ENCODE measurements at places on chromosomes 7 and 10.

DNA sequence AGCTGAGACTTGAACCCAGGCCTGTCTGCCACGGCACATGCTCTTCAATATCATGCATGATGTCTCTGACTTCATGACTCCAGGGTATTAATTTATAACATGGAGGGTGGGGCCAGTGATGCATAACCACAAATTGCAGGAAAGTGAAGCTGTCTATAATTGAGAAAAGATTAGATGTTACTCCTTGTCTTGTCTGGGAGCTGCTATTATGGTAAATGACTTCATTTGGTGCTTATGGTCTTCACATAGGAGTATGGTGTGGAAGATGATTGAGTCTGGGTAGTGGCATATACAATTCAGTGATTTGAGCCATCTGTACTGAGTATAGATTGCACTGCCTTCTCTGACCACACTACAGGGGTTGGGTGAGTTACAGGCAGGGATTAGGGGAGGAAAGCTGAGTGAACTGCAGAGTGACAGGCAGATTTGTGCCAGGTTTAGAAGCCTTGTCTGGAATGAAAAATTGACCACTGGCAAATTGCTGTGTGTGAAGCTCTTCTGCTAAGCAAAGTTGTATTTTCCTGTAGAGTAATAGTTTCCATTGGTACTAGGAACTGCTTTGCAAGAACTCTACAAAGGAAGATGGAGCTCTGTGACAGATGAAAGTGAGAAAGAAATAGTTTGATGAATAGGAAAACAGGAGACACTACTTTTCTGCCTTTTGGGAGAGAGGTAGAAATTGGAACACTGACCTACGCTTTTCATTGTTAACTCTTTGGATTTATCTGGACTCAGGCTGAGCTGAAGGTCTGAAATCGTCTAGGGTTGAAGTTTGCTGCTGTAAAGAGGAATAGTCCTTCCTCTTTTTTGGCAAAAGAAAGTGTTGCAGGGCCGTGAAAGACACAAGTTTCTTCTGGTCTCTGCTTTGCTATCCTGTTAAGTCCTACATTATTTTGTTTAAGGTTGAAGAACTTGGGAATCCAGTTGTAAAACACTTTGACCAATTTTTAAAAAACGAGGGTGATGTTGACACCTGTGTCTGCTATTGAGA lies 2.7 kb downstream of the SND1 start:
- DNase-seq, result peak; percentile 10

DNA sequence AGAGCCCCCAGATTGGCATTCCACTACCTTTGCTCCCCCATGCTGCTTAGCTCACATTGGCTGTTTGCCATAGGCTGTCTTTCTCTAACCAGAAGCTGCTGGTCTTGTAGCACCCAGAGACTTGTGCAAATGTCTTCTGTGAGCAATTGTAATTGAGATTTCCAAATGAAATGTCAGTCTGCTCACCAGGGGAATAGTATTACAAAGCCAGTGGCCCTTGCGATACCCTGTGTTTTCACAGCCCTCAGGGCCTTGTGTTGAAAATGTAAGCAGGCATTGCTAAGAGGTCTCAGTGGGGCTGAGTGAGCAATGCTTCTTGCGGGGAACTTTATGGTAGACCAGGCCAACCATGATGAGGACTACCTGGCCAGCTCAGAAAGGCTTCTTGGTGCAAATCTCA lies 746.5 kb downstream of the LRMDA start:
- DNase-seq, result no peak

GRCh38 chr7:6106140-6106904 lies 75.1 kb downstream of the ANKRD61 start:
- peak; percentile 49 for DNase-seq

GRCh38 chr7:17083392-17084165 lies 201.8 kb upstream of the AGR3 start:
- DNase-seq, result no peak

DNA sequence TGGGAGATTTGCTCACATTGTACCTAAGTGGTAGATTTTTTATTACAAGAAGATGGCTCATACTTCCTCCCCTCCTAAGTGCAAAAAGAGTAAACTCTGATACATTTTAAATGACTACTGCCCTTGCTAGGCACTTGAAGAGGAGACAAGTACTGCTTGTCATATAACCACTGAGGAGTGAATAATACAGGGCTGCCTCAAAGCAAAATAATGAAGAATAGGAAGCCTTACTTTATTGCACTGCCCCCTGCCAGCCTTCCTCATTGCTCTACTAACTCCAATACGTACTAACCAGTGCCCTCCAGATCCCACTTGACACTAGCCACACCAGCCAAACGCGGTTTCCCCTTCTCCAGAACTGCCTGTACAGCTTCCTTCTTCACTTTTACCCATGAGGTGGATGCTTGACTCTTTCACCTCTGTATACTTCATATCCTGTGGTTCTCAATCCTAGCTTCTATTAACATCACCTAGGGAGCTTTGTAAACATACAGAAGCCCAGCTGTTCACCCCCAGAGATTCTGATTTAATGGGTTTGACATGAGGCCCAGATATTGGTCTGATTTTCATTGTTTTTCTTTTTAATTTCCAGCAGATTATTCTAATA lies 11.7 kb upstream of the MTERF1 start:
- DNase-seq, result no peak

GRCh38 chr7:45342236-45342635 lies 184.6 kb downstream of the RAMP3 start:
- no peak for DNase-seq

- no peak for DNase-seq
Observed at GRCh38 chr7:87151002-87151728, 1.1 kb upstream of the DMTF1 start.

DNA sequence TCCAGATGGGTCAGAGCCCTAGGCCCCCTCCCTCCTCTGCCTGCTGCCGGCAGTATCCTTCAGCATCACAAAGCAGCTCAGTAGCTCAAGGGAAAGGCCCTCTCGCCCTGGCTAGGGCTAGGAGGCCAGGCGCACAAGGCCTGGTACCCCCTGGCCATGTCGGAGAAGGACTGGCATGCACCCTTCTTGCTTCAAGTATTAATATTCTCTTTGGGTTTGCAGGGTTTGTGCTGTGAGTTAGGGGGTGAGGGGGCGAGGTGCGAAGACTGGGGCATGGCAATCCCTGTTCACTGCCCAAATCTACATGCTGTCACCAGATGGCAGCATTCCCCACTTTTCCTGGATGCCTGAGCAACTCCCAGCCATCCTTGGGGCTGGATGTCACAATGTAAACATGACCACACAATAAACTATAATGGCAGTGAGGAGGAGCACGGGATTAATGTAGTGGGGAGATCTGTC lies 105.2 kb downstream of the NEURL1 start:
- peak; percentile 32 for DNase-seq

GRCh38 chr10:16481052-16481728 lies 40.5 kb downstream of the C1QL3 start:
- no peak for DNase-seq

- no peak for DNase-seq
Observed at GRCh38 chr7:237385-237784, 45.0 kb downstream of the FAM20C start.

DNA sequence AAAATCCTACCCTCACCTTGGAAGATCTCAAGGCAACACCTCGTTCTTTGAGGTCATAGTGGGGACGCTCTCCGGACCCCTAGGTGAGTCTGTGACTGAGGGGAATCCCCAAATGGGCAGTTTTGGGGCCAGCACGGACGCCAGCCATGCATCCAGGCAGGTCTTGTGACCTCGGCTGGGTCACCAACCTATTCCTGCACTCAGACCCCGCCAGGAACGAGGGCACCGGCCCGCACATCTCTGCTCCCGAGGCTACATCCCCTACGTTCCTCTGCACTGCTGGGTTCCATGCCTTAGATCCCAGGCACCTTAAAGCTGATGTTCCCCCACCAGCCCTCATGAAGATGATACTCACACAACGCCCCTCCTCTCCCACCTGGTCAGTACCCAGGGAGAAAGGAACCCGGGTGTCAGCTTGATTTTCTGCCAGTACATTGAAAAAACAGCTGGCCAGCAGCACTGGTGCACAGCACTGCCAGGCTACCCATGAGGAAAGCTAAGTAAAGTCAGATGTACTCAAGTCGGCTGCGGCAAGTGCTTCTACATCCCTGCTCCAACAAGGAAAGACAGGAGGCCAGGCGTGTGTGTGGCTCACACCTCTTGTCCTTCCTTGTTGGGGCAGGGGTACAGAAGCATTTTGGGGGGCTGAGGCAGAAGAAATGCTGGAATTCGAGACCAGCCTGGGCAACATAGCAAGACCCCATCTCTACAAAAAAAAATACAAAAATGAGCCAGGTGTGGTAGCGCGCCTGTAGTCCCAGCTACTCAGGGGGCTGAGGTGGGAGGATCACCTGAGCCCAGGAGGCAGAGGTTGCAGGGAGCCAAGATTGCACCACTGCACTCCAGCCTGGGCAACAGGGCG lies 48.1 kb downstream of the DIP2C start:
- no peak for DNase-seq

GRCh38 chr7:34501156-34501555 lies 156.9 kb upstream of the NPSR1 start:
- no peak for DNase-seq

GRCh38 chr7:2729893-2730716 lies 42.1 kb downstream of the AMZ1 start:
- DNase-seq, result no peak

- DNase-seq, result no peak
Observed at GRCh38 chr7:50779427-50779826, 3.3 kb downstream of the GRB10 start.

DNA sequence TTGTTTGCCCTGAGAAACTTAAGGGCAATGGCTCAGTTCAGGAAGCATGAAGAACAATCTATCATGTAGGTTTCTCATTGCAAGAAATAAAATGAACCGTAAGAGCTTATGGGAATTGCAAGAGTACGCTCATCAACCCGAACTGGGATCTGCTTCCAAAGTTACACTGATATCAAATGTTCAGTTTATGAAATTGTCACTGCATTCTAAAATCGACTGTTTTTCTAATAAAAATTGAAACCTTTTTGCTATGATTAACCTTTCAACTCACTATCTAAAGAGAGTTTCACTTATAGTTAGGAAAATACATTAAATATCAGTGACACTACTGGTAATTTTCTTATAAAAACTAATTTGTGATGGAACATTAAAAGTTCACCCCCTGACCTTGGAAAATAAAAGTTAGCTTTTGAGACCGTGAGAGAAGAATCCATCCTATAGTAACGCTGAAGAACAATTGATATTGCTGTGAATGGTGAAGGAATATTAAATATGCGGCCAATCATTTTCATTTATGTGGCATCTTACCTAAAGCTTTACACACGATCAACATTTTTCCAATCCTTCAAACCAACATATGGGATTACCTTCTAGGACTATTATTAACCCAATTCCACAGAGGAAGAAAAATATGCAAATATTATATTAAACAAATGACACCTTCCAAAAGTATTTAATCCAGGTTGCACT lies 2.2 kb downstream of the MEOX2 start:
- DNase-seq, result no peak

- DNase-seq, result no peak
Observed at GRCh38 chr10:129864082-129864481, 100.0 kb downstream of the EBF3 start.

All from mammary epithelial cell (primary cell).